ENCODE measurements at places on chromosomes 3 and 15.

- DNase-seq, result no peak
Measured at GRCh38 chr3:46884929-46885328, 7.4 kb downstream of the PTH1R start.

GRCh38 chr15:90360746-90361145 lies 8.7 kb downstream of the ZNF774 start:
- DNase-seq, result no peak

- no peak for DNase-seq
Measured at GRCh38 chr3:49720855-49721595, 1.5 kb upstream of the AMIGO3 start.

DNA sequence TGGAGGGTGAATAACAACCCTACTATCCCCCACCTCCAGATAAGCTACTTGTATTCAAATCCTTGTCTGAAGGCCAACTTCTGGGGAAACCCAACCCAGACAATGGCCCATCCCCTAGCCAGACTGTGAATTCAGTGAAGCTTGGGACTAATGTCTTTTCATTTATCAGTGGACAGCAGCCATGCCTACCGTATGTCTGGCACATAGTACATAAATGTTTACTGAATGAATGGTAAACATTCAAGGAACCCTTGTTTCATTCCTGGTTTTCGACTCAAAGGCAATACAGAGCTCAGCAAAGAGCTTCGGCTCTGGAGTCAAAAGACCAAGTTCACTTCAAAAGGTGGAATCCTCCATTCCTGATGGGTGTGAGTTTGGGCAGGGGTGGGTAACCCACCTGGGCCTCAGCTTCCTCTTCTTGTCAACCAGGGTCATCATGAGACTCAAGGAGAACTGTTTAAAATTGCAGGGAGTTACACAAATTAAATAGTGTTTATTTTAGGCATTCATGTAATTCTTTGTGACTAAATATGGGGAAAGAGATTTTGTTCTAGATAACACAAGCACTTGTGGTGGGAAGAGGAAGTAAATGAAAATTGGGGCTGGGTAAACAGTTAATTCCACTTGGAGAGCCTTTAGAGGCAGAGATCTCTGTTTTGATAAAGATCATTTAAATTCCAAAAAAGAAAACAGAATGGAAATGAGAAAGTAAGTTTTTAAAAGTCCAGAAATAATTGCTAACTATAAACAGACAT lies 303.7 kb upstream of the WNT5A start:
- DNase-seq, result no peak

DNA sequence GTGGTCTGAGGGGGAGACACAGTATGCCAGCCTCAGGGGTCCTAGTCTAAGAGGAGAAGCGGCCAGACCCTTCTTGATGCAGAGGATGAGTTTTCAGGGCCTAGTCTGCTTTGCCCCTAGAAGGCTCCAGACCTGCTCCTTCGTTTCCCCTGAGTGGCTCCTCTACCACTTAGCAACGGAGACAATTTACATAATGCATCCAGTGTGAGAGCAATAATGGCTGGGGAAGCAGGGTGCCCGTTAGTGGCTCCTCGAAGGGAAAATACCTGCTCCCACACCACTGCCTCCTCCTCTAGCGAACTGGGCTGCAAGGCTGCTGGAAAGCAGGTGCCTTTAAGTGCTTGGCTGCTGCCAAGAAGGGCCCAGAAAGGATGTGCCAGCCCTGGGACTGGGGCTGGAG lies 38.9 kb downstream of the CACNA2D2 start:
- DNase-seq, result no peak

DNA sequence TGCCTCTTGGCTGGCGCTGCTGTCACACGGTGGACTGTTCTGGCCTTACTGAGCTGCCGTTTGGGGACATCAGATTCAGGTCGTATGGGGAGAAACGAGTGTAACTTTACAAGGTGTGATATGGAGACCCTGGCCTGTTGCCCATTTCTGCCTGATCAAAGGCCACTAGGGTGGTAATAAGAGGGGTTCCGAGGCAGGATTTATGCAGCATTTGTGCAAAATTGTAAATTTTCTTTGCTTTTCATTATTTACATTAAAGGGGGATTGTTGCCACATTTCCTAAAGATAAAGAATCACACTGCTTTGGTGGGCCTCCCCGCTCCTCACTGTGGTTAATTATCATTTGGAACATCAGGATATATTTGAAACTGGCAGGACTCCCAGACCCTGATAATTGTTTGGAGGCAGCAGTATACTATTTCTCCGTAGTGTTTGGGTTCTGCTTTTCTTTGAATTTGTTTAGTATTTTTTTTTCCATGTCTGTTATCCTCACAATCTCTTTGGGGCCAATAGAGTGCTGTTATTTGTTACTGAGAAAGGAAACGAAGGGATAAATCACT lies 891 bp downstream of the NXPE3 start:
- no peak for DNase-seq

- DNase-seq, result no peak
Measured at GRCh38 chr3:75272691-75273090, 391.4 kb upstream of the FRG2C start.

DNA sequence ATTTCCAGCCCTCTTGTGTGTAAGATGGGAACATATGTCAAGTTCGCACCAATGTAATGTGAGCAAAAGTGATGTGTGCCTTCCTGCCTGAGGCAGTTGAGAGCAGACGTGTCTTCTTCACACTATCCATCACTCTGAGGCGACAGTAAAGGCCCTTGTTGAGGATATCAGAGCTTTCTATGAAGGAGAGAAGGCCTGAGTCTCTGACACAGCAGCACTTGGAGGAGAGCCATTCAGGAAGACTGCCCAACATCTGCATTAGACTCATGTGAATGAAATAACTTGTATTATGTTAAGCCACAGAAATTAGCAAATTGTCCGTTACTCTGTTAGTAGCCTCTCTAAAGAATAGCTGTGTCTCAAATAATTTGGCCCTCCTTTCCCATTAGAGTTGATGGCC lies 108.8 kb upstream of the CCDC54 start:
- no peak for DNase-seq

DNA sequence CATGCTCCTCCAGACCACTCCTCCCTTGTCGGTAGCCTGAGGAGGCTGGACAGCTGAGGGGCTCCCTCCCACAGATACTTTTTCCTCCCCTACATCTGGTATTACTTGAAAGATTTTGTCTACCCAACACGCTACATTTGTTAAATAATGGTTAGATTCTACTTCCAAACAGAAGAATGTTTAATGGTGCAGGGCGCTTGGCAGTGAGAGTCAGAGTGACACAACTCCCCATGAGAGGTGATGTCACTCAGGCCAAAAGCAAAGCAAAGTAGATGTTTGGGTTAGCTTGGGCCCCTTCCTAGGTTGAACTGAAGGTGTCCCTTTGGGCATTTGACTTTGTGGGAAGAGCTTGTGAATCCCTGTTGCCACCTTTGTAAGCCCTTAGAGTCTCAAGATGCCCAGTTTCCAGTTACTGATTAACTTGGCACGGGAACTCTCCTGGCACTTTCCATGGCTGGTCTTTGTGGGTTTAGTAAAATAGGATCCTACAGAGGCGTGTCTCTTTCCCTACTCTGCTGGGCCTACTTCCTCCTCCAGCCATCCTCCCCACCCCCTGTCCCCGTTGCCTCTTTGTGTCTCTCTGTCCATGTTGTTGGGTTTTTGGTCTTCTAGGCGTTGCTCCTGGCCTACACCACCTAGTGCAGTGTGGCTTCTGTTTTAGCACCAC lies 5.6 kb downstream of the LIMD1 start:
- no peak for DNase-seq

DNA sequence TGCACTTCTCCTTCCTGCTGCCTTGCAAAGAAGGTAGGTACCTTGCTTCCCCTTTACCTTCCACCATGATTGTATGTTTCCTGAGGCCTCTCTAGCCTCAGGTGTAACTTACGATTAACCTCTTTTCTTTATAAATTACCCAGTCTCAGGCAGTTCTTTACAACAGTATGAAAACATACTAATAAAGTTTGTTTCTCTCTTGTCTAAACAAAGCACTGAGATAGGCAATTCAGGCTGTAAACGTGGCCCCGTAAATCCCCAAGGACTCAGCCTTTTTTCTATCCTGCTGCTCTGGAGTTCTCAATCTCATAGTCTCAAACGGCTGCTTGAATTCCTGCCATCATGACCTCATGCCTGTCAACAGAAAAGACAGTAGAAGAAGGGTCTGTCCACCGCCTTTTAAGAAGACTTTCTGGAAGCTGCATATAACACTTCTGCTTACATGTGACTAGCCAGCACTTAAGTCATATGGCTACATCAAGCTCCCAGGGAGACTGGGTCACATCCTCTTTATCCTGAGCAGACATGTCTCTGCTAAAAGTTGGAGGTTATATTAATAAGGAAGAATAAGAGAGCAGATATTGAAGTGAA lies 257.8 kb downstream of the EBLN2 start:
- no peak for DNase-seq

GRCh38 chr15:70251246-70251990 lies 153.7 kb upstream of the TLE3 start:
- no peak for DNase-seq

- no peak for DNase-seq
Measured at GRCh38 chr3:194870394-194871110, 184.9 kb downstream of the FAM43A start.

DNA sequence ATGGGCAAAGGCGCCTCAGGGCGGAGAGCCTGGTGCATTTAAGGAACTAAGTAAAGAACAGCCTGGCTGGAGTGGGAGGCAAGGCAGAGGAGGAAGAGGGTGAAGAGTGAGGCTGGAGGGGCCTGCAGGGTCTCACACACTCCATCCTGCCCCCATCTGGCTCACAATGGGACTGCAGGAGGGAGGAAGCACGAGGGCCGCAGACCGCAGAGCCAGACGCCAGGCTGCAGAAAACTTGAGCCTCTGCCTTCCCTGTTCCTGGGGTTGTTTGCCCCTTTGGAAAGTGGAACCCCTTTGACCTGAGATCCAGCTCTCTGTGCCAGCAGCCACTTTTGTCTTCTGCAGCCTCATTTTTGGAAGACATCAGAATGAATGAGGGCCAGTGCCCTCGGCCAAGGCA lies 138.0 kb downstream of the SRGAP3 start:
- no peak for DNase-seq

DNA sequence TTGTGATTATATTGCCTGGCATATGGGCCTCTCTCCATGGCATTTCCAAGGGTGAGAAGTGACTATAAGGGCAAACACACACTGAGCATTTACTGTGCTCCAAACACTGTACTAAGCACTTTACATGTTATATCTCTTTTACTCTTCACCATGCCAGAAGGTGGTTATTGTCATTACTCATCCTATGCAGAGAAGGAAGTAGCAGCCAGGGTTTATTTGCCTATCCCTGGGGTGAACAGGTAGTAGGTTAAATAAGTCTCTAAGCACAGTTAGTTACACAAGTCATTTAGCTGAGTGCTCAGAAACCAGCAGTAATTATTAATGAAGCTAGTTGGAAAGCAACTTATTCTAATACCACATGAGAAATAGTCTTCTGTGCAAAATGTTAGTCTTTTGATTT lies 109.9 kb upstream of the SYNPR start:
- no peak for DNase-seq

GRCh38 chr15:50484781-50485180 lies 60.6 kb downstream of the USP8 start:
- DNase-seq, result no peak

DNA sequence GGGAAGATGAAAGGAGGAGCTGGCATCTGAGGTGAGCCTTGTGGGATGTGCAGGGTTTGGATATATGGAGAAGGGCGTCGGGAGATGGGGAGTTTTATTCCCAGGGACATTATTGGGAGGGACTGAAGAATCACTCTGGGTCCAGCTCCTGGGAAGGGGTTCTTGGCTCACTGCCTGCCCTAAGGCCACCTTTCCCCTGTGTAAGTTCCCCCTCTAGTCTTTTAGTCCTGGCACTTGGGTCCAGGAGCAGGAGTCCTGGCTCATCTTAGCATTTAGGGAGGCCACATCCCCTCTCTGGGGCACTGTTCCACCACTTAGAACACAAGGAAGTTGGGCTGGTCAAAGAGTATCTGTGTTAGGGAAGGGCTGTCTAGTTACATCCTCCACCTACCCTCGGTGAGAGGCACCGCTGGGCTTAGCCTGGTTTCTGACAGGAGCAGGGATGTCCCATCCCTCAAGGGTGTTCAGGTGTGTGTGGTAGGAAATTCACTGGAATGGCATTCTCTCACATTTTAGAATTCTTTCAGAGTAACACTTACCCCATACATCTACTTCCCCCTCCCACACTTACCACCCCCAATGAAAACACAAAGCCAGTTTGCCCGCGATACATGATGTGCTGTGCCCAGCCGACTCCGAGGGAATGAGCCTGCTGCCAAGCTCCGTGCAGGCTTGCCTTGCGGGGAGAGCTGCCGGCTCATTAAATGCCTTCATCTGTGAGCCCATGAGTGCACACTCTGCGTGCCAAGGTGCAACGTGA lies 86.7 kb downstream of the FAM43A start:
- no peak for DNase-seq
